ENCODE measurements at places on chromosomes 3 and 15.

DNA sequence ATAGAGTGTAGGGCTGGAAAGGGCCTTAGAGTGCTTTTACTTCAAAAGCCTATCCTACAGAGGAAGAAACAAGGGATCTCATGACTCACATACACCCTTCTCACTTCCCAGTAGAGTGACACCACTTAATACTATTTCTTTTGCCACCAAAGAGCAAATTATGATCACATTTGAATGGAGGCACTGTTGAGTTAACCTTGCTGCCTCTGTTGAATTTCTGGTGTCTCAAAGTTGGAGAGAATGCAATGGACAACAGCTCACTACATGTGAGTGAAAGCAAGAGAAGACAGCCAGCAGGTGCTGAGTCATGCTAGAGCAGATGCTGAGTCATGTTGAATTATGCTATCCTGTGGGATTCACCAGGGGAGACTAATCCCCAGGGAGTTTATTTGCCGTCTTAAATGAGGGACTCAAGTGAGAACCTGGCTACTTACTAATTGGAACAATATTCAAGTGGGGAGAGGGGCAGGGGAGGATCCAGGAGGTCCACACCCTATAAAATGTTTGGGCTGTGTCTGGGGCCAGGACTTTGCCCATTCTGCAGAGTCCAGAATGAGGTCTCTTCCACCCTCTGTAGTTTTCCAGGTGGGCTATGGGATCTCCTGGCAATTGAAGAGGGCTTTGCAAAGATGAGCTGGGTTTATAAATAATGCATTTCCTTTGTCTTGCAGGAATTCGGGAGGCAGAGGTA is 35.8 kb downstream of the ST8SIA2 start:
- peak; percentile 20 for DNase-seq

- peak; percentile 64 for DNase-seq
These were observed 132.9 kb upstream of the TGFBR2 start for GRCh38 chr3:30473374-30474051.

DNA sequence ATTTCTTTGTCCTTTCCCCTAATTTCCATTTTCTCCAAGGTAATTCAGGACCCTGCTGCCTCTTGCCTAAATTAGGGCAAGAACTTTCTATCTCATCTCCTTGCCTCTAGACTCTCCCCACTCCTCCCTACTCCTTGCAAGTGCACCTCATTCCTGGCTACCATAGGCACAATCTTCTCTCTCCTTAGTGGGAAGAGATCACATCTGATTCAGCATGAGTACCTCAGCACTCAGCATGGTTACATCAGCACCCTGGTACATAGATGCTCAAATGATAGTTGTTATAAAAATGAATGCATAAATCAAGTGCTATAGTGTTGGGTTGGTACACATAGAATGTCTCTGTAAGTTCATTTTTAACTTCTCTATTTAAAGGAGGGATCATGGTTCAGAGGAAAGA is 313.4 kb upstream of the RASGRP1 start:
- DNase-seq: no peak

DNA sequence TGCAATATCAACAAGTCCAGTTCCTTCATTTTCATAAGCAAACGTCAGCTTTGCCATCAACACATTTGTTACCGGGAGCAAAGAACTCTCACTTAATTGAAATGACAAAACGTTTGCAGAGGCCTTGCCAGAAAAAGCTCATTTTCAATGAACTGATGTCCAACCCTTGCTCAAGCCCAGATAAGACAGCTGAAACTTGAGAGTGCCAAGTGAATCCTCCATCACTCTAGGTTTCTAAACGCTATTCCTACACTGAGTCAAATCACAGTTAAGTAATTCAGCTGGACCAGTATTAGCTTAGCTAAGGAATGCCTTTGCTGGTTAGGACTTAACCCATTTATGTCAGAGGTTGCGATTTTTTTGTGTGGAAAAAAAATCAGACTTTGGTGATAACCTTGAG is 11.5 kb downstream of the CHSY1 start:
- peak; percentile 85 for DNase-seq

GRCh38 chr3:142028243-142028777 is 121.0 kb downstream of the TFDP2 start:
- DNase-seq: peak; percentile 89

GRCh38 chr3:99356696-99357095 is 281.7 kb upstream of the COL8A1 start:
- no peak for DNase-seq
